Urinary bladder (tissue), 4 donors: ENCODE measurements at places on chromosomes 11 and 22. TPM values are rescaled to one million over a fixed set of nuclear protein-coding genes. Genes with fewer than 3 reads are reported as not detected.

LRP4 gene
- total RNA-seq, result 8.1 TPM

CCDC157 gene
- total RNA-seq, result 2.1 TPM

DNA sequence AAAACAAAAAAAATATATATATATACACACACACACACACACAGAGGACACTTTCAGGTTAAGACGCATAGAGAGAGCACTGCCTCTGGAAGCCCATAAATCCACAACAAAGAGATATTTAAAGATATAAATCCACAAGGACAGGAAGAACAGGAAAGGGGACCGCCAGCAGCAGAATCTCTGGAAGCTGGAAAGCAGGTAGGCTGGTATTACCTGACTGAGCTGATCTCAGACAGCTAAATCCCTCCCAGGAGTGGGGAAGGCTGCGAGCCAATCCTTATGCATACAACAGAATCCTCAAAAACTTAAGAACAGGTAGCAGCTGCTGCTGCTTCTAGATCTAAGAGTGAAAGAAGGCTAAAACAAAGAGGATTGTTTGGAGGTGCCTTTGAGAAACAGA is 1.8 kb upstream of the MCAT start:
- DNase-seq, result no peak

- no peak for DNase-seq
These were observed 72.4 kb upstream of the FGF3 start for GRCh38 chr11:69891421-69892236.

- no peak for DNase-seq
These were observed 788.8 kb upstream of the FAT3 start for GRCh38 chr11:91435694-91436395.

DNA sequence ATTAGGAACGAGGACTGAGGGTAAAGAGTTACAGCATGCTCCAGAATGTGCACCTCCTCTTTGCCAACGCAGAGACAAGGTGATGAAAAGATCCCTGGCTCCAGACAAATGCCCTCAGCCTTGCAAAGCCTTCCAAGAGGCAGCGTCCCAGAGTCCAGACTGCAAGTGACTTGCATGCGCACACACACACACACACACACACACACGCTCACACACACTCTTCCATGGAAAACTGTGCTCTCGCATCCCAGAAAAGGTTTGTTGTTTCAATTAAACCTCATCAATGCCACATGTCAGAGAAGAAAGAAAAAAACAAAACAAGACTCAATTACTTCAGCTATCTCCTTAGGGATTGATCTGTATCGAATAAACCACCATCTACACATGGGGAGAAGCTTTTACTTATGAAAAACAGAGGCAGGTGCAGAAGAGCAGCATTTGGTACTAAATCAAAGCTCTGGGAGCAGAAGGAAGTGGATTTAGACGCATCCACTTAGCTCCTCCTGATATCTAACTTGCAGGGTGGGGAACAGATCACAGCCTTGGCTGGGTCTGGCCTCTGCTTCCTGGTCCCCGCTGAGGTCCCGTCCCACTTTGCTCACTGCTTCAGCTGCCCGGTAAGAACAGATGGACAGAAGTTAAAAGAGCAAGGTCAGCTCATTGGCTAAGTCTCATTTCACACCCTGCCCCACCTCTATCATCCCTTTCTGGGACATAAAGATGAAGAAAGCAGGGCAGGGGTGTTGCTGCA is 249.8 kb upstream of the BLID start:
- no peak for DNase-seq

DNA sequence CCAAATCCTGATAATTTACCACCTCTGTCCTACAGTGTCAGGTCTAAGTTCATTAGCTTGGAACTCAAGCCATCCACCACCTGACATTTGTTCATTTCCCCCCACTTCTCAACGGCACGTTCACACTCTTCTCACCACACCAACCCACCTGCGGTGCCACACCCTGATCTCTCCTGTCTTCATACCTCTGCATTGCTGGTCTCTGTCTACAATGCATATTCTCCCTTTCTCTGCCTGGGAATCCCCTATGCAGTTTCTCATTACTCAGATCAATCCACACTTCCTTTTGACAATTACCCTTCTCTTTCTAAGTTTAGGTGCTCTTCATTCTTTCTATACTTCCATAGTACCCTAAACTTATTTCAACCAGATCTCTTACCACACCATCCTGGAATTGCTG is 20.4 kb upstream of the EMSY start:
- no peak for DNase-seq

GRCh38 chr22:35864545-35865165 is 147.0 kb downstream of the APOL5 start:
- DNase-seq, result no peak

GRCh38 chr11:83061883-83062282 is 9.8 kb downstream of the RAB30 start:
- no peak for DNase-seq
